ENCODE measurements at places on chromosomes 4 and X.

GRCh38 chr4:53520116-53520515 lies 71.2 kb downstream of the LNX1 start:
- DNase-seq, result no peak

DNA sequence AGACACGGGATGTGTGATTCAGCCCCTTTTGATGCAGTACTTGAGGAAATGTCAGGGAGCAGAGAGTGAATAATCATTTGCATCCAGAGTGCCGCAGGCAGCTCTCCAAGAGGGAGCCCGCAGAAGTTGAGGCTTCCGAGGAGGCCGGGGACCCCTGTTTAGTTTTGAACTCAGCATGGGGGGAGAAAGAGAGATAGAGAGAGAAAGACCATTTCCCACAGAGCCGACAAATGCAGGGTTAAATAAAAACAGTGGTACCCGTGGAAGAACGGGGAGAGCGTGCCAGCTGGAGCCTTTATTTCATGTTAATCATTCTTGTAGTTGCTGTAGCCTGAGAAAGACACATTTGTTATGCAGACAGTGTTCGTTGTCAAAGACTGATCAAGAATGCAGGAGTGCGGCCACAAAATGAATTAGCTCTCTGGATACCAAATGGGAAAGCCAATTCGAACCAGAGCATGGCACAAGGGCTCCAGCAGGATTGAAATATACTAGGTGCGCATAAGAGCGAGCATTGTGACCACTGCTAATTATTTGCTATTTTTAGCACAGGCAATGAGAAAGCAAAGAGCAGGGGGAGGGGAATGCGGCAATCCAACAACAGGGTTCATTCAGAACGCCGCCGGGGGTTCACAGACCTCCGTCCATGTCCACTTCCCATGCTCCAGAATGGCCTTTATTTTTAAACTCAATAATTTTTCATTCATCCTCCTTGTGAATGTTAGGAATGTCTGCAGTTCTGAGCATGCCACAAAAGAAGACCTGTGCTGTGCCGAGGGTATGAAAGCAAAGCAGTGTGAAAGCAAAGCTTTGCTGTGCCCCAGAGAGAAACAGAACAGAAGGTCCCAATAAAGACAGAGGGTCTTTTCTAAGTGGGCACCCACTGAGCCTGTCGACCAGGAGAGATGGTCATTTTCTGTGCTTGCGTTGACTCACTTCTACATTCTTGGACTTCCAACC lies 243.9 kb upstream of the VCX3A start:
- DNase-seq, result no peak

DNA sequence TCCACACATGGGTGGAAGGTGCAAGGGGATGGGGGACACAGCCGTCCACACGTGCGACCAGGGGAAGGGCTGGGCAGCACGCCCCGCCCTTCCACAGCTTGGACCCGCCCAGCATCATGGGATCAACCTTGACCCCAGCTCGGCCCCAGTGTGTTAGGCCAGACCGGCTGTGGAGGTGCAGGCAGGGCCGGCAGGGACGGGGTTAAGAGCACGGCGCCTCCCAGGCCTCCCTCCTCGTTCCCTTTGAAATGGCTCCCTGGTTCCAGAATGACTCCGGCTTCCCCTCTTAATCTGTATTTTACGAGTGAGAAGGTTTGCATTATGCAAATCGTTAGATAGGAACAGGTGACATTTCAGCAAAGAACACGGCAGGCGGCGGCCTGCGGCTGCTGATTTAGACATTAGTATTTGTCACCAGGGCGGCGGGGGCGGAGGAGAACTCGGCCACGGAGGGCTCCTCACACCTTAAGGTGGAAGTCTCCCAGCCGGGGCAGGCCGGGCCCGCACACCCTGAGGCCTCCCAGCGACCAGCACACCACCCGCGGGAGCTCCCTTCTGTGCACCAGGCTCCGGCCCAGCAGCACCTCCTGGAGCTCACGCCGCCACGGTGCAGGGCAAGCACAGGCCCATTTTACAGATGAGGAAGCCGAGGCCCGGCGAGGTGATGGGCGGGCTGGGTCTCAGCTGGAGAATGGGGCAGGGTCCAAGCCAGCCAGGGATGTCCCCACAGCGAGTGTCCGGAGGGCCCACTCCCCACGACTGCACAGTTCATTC lies 116.1 kb downstream of the FAM53A start:
- DNase-seq, result no peak

- DNase-seq, result no peak
Observed at GRCh38 chr4:105652286-105652888, 56.1 kb downstream of the INTS12 start.

GRCh38 chr4:14023036-14023435 lies 395.5 kb upstream of the BOD1L1 start:
- DNase-seq, result no peak

DNA sequence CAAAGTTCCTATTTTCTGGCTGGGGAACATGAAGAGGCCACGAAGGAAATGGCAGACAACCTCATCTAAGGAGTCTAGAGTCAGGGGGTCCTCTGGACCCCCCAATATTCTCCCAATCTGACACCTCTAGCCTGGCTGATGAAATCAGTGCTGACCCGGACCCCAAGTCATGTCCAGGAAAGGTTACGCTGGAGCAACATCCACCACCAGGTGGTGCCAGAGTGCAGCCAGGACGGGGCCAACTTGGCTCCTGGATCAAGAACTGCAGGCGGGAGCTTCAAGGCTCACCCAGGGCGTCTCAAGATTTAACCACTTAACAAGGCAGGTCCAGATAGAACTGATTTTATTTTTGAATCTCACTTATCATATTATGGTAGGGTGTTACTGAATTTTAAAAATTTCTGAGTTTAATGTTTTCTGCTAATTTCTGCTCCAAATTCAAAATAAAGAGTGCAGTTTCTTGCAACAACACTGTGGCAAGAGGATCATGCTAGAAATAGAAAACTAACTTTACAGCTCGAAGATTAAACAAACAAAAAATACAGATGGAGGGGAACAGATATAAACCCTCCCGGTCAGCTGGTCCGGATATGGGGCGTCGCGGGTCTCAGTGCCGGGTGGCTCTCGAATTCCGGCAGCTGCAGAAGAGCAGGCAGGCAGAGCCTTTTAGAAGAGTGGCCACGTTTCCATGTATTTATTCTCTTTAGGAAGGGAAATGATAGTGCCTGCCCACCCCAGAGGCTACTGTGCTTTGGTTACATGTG lies 135.5 kb downstream of the AFAP1 start:
- DNase-seq, result peak; percentile 86

DNA sequence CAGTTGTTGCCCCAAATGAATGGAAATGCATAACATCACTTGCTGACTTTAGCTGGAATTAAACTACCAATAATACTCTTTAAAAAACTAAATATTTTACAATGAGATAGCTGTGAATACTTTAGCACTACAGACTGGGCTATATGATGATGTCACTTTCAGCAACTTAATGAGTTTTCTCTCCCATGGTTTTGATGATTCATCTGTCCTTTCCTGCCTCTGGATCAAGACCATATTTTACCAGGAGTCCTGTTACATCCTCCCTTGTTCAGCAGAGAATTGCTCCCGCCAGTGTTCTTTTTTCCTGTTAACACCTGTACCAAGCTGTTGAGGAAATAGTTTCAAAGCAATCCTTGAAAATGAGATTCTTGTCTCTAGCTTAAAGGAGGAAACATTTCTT lies 543.0 kb downstream of the SPRY1 start:
- no peak for DNase-seq

DNA sequence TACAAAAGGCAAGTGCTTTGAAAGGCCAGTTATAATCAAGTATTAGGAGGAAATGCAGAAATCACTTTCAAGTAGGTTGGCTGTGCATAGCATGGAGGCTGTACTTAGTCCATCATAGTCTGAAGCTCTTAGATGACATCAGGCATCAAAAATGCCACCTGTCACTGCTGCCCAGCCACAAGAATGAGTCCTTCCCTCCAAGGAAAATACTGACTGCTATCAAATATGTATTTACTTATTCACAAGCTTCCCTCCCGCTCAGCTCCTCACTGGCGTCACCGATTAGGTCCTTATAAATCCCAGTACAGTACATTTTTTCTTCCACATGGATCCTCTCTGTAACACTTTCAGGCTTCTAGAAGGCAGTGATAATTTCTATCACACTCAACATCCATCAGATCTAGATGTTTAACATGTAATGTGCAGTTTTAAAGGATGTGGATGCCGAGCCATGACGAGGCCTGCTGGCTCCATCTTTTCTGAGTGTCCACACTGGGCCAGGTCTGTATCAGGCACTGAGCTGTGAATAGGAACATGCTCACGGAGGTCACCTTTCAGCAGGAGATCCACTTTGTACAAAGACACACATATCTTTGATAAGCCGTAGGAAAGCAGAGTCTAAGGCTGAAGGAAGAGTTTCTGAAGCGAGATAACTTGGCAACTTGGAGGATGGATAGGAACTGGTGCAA lies 121.9 kb downstream of the PALLD start:
- DNase-seq, result no peak

Measured in activated CD4-positive, alpha-beta T cell treated with anti-CD3 and anti-CD28 coated beads, Interleukin-2, amount 50 U/mL, for 1 hour (primary cell).